ENCODE measurements at places on chromosomes 16 and 17.

DNA sequence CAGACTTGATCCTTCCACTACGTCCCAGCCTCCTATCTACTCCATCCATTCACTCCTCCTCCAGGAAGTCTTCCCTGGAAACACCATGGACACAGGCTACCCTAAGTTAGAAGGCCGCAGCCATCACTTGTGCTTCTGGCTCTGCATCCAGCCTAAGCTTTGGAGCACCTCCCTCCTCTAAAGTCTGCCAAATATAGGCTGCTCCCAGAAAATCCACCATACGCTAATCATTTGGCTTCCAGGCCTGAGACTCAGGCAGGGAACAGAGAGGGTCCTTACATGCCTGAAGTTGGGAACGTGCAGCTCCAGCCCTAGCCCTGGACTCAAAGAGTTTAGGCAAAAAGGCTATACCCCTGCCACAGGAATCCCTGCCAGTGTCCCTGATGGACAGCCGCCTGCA lies 6.7 kb downstream of the PCGF2 start:
- no peak for DNase-seq

DNA sequence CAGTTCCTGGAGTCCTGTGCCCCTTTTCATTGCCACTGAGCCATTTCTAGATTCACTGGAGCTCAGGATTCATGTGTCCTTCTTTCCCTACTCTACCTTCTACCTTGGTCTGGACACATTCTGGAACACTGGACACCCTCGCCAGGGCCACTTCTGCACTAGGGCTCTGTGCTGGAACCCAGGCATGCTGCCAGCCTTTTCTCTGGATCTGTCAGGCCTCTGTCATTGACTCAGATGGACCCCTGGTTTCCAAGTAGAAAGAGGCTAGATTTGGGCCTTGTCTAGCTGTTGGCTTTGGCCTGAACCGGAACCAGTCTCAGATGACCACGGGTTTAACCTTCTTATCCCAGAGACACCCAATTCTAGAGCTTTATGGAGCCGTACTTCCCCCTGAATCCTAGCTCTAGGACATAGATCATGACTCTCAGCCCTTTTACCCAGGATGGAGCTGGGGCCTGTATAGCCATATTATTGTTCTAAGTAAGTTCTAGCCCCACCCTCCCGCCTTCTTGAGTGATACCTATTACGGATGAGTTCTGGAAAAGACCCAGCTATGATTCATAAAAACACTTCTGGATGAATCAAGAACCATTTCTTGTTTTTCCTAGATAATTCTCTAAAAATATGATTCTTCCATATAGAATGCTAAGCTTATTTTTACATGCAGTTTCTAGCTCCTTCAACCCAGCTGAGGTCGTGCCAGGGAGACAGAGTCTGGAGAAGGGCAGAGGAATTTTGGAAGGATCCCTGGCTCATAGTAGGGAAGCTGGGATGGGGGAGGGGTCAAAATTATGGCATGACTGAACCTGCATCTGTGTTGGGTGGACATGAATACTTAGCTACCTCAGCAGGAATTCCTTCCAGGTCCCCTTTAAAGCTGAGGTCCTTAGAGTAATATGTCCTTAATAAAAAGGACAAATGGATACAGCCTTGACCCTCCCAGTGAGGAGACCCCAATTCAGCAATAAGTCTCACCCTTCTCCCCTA lies 1.1 kb upstream of the CHRNB1 start:
- DNase-seq, result no peak

GRCh38 chr16:50808929-50809538 lies 67.1 kb downstream of the CYLD start:
- DNase-seq, result no peak

DNA sequence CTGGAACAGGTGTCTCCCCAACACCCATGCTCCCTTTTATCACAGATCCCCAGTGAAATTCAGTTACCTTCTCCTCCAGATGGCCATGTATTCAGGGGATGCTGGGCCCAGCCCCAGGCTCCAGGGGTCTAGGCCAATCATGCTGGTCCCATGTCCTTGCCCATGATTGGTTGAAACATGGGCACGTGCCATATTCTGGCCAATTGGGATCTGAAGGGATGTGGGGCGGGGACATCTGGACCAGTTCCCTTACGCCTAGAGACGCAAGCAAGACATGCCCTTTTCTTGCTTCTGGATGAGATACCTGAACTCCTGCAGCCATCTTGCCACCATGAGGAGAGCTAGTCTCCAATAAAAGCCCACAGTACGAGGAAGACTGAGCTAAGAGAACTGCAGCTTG lies 31.0 kb upstream of the ST6GALNAC1 start:
- no peak for DNase-seq

DNA sequence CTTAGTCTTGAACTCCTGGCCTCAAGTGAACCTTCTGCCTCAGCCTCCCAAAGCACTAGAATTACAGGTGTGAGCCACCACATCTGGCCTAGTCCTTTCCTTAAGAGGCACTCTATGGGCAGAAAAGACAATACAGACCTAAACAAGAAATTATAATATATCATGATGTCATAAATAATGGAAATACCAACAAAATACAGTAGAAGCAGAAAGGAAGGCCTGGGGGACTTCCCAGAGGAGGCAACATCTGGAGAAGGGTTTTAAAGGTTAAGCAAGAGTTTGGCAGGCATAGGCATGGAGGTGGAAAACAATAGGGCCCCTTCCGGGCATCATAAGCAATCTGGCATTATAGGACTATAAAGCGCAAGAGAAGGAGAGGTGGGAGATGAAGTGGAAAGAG lies 24.9 kb upstream of the GNA13 start:
- no peak for DNase-seq

DNA sequence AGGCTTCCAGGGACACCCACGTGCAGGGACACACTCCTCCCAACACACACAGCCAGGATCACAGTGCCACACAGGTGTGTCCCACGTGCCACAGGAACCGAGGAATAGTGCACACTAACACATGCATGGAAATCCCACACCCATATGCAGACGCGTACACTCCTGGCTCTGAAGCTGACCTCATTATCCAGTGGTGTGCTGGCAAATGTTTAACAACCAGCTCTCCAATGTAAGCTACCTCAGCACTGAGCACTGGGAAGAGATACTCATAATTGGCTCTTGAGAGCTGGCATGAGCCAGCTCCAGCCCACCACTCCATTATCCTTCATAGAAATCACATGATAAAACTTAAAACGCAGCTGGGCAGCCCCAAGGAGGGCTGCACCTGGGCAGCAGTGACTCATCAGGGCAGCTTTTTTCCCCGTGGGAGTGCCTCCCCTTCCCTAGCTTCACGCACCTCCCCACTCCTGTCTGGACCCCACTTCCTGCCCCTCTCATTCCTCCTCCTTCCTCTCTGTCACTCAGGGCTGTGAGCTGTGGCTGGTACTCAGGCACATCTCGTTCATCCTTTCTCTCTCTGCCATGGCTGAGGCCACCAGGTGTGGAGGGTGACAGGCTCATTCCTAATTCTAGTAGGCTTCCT lies 14.9 kb upstream of the TBX21 start:
- no peak for DNase-seq

DNA sequence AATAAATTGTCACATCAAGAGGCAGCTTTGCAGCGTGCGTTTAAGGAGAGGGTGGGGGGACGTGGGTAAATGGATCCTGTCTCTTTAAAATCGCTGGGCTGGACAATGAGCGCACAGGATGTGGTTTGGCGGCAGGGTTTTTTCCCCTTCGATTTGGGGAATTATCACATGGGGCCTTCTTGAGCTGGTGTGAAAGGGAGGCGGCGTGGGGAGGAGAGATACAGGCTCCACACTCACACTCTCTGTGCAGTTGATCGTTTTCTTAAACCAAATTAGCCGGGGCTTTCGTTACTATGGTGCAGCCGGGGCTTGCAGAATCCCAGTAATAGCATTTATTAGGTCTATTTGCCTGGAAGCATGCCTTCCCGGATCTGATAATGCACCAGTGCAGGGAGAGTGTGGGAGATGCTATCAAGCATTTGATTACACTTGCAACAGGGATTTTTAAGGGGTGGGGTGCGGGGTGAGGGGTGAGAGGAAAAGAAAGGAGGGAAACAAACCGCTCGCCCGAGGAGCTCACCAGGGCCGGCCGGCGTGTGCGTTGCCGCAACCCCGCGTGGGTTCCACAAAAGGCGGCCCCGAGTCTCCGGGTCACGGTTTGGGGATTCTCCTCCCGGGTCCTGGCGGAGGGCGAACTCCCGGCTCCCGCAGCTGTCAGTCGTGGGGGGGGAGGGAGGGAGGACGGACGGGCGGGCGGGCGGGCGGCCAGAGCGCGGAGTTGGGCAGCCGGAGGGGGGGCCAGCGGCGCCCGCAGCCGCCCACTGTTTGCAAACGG lies 58.8 kb upstream of the GSE1 start:
- peak; percentile 35 for DNase-seq

DNA sequence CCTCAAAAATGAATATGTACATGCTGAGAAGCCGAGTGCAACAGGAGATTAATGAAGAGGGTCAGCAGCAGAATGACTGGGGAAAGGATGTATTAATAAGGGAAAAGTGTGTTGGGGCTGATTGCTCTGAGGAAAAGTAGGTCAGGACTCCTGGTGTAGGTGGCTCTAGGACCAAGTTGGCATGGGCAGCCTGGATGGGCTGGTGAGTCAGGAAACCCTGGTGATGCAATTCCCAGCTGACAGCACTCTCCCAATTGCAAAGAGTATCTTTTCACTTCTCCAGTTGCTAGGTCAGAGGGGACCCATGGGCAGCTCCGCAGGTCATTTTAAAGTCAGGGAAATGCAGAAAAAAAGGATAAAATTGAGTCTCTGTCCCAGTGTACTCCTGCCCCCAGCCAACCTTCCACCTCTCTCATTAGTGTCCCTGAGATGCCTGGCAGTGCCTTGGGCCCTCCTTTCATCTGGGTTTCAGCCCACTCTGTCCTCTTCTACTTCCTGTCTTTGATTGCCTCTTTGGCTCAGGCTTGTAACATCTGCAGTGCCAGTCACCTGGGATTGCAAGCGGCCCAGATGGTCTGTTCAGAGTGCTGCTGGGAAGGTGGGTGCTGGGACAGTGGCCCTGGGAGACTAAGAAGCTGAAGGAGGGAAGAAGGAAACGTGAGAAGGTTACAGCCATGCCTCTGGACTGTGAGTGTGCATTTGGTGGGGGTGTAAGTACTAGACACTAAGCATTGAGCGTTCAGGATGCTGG lies 2177.2 kb downstream of the TP53TG3F start:
- DNase-seq, result no peak

DNA sequence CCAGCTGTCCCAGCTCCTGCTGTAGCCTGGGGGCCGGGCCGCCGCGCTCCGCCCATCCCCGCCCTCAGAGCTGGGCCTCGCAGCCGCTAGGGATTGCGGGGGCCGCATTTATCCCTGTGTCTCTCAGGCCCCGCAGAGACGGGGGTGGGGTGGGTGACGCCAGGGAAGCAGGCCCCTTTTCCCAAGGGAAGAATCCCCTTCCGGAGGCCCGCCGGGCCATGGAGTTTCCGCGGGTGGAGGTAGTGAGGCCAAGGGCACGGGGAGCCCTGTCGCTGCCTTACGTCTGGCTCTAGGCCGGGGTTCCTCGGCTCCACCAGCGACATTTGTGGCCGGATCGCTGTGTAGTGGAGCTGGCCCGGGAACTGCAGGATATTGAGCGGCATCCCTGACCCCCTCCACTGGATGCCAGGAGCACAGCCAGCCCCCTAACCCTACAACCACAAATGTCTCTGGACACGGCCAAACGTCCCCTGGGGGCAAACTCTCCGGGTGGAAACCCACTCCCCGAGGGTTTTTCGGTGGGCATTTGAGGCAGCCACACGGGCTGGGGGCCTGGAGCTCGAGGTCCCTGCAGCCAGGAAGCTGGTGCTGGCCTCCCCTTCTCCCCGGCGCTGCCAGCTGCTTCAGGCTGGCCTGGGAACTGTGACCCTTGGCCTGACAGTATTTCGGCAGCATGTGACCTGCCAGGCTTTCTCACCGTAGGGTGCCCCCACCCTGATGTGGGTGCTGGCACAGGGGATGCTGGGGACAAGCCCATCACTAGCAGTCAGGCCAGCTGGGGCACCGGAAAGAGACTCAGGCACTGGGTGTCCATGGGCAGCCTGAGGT lies 12.0 kb upstream of the CD300A start:
- no peak for DNase-seq

DNA sequence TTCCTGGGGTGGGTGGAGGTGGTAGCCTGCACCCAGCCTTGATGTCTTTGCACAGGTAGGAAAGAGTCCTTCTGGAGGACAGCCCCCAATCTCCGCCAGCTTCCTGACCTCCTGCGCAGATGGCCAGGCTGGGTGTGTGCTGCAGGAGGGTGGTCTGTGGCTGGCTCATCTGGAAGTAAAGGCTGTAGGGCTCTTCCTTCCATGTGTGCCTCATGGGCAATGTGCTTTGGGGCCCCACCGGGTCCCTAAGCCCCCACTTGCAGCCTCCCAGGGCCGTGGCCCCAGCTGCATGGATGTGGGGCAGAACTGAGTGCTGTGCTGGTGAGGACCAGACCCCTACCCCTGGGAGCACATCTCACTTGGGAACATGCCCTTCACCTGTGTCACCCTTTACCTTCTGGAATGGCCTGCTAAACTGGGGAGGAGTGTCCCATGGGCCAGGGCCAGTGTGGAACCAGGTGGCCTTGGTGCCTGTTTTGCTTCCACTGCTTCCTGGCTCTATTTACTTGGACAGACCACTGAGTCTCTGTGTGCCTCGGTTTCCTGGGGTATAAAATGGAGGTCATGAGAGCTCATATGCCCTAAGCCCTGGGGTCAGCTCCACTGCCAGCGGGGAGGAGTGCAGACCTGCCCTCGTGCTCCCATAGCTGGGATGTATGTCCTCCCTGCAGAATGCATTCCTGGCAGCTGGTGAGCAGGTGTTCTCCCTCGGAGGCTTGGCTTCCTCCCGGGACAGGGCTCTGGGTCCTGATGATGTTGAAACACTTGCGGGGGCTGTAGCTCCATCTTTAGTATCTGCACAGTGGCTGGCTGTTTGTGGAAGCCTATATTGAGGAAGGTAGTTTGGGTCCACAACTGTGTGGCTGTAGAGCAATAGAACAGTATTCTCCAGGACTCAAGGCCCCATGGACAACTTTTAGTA lies 18.0 kb downstream of the MPRIP start:
- DNase-seq, result no peak

DNA sequence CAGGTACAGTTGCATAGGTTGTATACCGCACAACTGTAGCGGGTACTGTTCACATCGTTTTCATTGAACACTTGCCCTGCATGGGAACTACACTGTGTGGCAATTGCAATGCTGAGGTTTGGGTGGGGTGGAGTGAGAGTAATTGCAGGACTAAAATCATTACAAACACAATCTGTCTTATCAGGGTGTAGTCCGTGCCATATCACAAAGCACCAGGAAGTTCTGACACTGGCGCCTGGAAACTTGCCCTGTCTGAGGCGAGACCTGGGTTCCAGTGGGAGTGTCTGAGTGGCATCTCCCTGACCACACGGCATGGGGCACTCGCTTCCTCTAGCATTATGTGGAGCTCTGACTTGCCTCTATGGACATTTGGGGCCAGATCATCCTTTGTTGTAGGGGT lies 153.4 kb downstream of the RGS9 start:
- no peak for DNase-seq

- DNase-seq, result peak; percentile 77
Measured at GRCh38 chr16:4053301-4053845, 62.9 kb downstream of the ADCY9 start.

GRCh38 chr17:43020030-43020621 lies 2.1 kb downstream of the VAT1 start:
- DNase-seq, result no peak

Data from NCI-H1105 (cell line).